ENCODE measurements at places on chromosomes 4 and X. TPM values are rescaled to one million over a fixed set of nuclear protein-coding genes. Genes with fewer than 3 reads are reported as not detected.

Gene ABLIM2
- total RNA-seq = 0.63 TPM

Gene ABCG2
- total RNA-seq = 1.1 TPM

Gene ZXDA
- 3.2 TPM for total RNA-seq

Gene TCEAL7
- not detected for total RNA-seq

Gene DNAAF6
- not detected for total RNA-seq

Gene CYTL1
- total RNA-seq = not detected

Gene MXRA5
- not detected for total RNA-seq

Gene NXF2B
- total RNA-seq = not detected

Gene FRMPD3
- not detected for total RNA-seq

Gene PRKX
- 56.6 TPM for total RNA-seq

Gene CFP
- total RNA-seq = 1.3 TPM

Gene GLRB
- total RNA-seq = not detected

Gene UGT2B17
- not detected for total RNA-seq

Gene PNMA6A
- 1.2 TPM for total RNA-seq

Gene TNIP3
- total RNA-seq = 18.3 TPM

Gene OCRL
- 1.8 TPM for total RNA-seq

Gene TGIF2LX
- not detected for total RNA-seq

Gene EOLA2
- total RNA-seq = 56.9 TPM

Gene BOD1L1
- total RNA-seq = 33.3 TPM

Gene IBSP
- total RNA-seq = not detected

Gene GPM6B
- not detected for total RNA-seq

Measured in activated CD8-positive, alpha-beta memory T cell treated with anti-CD3 and anti-CD28 coated beads for 36 hours (primary cell).